ENCODE measurements at places on chromosomes 5 and 9. TPM values are rescaled to one million over a fixed set of nuclear protein-coding genes. Genes with fewer than 3 reads are reported as not detected.

ADAMTSL1 gene
- total RNA-seq = 45.2 TPM

ARHGEF37 gene
- 9.1 TPM for total RNA-seq

TMOD1 gene
- total RNA-seq = 0.49 TPM

IRX4 gene
- not detected for total RNA-seq

TMEM174 gene
- not detected for total RNA-seq

GABRA6 gene
- not detected for total RNA-seq

ACOT12 gene
- not detected for total RNA-seq

PCDHGB5 gene
- total RNA-seq = 3.9 TPM

BTNL3 gene
- total RNA-seq = not detected

TAF11L10 gene
- not detected for total RNA-seq

NRG2 gene
- 2.8 TPM for total RNA-seq

DNA sequence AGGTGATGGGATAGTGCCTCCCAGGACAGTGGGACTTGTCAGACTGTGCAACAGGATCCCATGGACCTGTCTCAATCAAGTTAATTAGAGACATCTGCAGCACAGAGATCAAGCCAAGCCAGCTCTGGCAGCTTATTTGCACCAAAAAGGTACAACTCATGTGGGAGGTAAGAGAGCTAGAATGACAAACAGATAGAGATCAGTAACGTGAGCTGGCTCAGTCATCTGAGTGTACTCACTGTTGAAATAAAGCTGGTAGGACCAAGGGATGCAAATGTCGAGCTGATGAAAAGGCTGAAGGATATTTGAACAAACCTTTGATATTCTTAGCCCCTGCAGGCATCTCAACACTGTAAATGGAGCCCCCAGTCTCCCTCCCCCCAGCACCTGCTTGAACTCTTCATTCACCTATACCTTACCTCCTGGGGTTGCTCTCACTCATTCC lies 198.1 kb downstream of the EFNA5 start:
- no peaks in the 10 kb centered on the region for H3K27me3 ChIP-seq
- DNase-seq = no peak
- no peak overlapping the region for H3K27ac ChIP-seq
- no peaks in the 10 kb centered on the region for H3K36me3 ChIP-seq
- peaks cover 42% of the 10 kb centered on the region for H3K4me1 ChIP-seq

- H3K36me3 ChIP-seq = peaks cover 24% of the 10 kb centered on the region
- no peak overlapping the region for H3K4me3 ChIP-seq
Observed at GRCh38 chr5:37391591-37391990, 12.5 kb downstream of the WDR70 start.

DNA sequence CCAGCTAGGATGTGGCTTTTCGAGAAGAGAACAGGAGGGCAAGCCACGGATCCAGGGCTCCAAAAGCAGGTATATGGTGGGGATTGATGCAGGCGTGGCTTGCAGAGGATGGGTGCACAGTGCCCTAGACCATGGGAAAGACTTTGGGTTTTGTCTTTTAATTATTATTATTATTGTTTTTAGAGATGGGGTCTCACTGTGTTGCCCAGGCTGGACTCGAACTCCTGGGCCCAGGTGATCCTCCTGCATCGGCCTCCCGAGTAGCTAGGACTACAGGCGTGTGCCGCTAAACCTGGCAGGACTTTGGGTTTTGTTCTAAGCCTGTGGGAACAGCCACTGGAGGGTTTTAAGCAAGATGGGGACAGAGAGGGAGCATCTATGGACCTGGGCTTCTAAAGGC lies 152.0 kb downstream of the GAPVD1 start:
- H3K27me3 ChIP-seq = no peaks in the 10 kb centered on the region
- DNase-seq = no peak
- no peaks in the 10 kb centered on the region for H3K36me3 ChIP-seq
- peaks cover 27% of the 10 kb centered on the region for H3K4me1 ChIP-seq
- H3K4me3 ChIP-seq = no peak overlapping the region
- no peak overlapping the region for H3K27ac ChIP-seq

- H3K36me3 ChIP-seq = no peaks in the 10 kb centered on the region
- no peak overlapping the region for H3K4me3 ChIP-seq
- DNase-seq = no peak
- H3K27ac ChIP-seq = no peak overlapping the region
- peaks cover 62% of the 10 kb centered on the region for H3K27me3 ChIP-seq
Observed at GRCh38 chr5:170614720-170615119, 110.9 kb downstream of the KCNIP1 start.

DNA sequence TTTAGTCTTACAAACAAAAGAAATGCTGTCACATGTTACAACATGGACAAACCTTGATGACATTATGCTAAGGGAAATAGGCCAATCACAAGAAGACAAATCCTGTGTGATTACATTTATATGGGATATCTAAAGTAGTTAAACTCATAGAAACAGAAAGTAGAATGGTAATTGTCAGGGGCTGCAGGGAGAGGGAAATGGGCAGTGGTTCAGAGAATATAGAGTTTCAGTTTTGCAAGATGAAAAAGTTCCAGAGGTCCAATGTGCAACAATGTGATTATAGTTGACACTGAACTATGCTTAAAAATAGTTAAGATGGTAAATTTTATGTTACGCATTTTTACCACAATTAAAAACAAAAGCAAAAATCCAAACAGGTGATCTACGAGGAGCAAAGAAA lies 265.5 kb downstream of the NDUFS4 start:
- no peak for DNase-seq
- no peak overlapping the region for H3K4me3 ChIP-seq
- H3K4me1 ChIP-seq = no peaks in the 10 kb centered on the region
- H3K27me3 ChIP-seq = no peaks in the 10 kb centered on the region
- H3K27ac ChIP-seq = no peak overlapping the region

GRCh38 chr5:117738571-117738970 lies 1163.9 kb upstream of the SEMA6A start:
- H3K4me1 ChIP-seq = peaks cover 14% of the 10 kb centered on the region
- H3K36me3 ChIP-seq = no peaks in the 10 kb centered on the region
- no peak for DNase-seq
- H3K27ac ChIP-seq = no peak overlapping the region

DNA sequence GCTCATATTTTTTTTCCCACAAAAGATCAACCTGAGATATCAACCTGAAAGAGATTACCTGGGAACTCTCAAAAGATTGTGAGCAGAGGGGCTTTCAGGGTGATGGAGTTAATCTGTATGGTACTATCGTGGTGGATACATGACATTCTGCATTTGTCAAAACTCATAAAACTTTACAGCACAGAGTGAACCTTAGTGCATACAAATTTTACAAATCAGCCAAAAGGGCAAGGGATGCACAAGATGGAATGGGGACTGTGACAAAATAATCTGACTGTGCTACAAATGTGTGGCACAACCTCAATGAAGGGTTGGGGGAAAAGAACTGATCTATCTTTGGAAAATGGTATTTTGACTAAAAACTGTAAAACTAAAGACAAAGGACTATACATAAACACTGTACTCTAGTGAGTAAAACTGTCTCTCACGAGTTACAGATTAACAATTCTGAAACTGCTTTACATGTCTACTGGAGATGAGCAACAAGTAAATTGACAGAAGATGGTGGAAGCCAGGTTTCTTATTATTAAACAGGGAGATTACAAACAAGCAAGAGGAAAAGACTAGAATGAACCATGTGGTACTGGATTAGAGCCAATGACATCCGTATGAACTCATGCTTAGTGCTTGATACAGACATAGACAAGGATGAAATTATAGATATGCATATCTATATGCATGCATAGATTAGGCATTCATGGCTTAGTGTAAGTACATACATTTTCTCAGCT lies 24.8 kb upstream of the RLN1 start:
- H3K36me3 ChIP-seq = peaks cover 7% of the 10 kb centered on the region
- no peak for DNase-seq
- H3K27ac ChIP-seq = no peak overlapping the region
- peaks cover 4% of the 10 kb centered on the region for H3K4me1 ChIP-seq

DNA sequence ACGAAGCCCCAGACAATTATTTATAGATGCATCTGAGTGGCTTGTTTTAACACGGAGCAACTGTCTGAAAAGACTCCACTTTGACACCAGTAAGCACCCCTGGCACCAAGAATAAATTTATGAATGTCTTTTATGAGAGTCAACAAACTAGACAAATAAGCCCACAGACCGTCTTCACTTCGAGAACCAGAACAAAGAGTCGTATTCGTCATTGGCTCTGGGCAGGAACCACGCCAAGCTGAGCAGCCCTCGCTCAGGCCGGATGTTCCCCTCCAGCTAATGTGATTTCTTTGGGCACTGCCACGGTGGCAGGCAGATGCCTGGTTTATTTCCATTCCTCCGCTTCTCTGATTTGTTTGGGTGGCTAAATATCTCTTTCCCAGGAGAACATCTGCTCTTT lies 91.9 kb upstream of the STC2 start:
- DNase-seq = no peak
- peaks cover 6% of the 10 kb centered on the region for H3K27me3 ChIP-seq
- no peaks in the 10 kb centered on the region for H3K4me1 ChIP-seq
- H3K4me3 ChIP-seq = no peak overlapping the region

DNA sequence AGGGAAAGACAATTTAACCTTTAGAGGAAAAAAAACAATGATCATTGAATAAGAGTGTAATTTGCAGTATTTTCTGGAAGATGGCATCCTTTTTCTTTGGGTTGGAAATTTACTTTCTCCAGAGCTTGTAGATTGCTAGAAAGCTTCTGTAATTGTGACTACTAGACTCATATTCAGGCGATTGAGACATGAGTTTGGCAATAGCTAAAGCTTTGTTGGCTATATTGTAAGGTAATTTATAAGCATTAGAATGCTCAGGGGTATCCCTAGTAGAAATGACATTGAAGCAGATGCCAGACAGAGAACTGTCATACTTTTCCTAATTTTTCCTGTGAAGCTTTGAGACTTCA lies 115.3 kb downstream of the UNC13B start:
- no peaks in the 10 kb centered on the region for H3K36me3 ChIP-seq
- no peaks in the 10 kb centered on the region for H3K4me1 ChIP-seq
- no peak overlapping the region for H3K4me3 ChIP-seq
- no peak for DNase-seq
- no peaks in the 10 kb centered on the region for H3K27me3 ChIP-seq
- no peak overlapping the region for H3K27ac ChIP-seq

GRCh38 chr9:133250741-133251170 lies 24.2 kb downstream of the ABO start:
- H3K36me3 ChIP-seq = no peaks in the 10 kb centered on the region
- H3K4me1 ChIP-seq = peaks cover 28% of the 10 kb centered on the region
- DNase-seq = no peak
- H3K4me3 ChIP-seq = peak overlapping the region; percentile 32
- peak overlapping the region; percentile 88 for H3K27ac ChIP-seq

GRCh38 chr9:79768194-79768593 lies 196.4 kb downstream of the TLE4 start:
- no peaks in the 10 kb centered on the region for H3K36me3 ChIP-seq
- H3K4me3 ChIP-seq = no peak overlapping the region
- H3K27ac ChIP-seq = no peak overlapping the region
- H3K27me3 ChIP-seq = peaks cover 16% of the 10 kb centered on the region

- no peaks in the 10 kb centered on the region for H3K27me3 ChIP-seq
- no peak for DNase-seq
- peaks cover 5% of the 10 kb centered on the region for H3K4me1 ChIP-seq
- H3K36me3 ChIP-seq = no peaks in the 10 kb centered on the region
Observed at GRCh38 chr5:108634617-108635288, 112.9 kb upstream of the FER start.

GRCh38 chr5:55603922-55604321 lies 69.2 kb upstream of the PLPP1 start:
- H3K27ac ChIP-seq = peak overlapping the region; percentile 75
- H3K27me3 ChIP-seq = no peaks in the 10 kb centered on the region
- no peak for DNase-seq
- peaks cover 45% of the 10 kb centered on the region for H3K4me1 ChIP-seq
- no peak overlapping the region for H3K4me3 ChIP-seq
- no peaks in the 10 kb centered on the region for H3K36me3 ChIP-seq

DNA sequence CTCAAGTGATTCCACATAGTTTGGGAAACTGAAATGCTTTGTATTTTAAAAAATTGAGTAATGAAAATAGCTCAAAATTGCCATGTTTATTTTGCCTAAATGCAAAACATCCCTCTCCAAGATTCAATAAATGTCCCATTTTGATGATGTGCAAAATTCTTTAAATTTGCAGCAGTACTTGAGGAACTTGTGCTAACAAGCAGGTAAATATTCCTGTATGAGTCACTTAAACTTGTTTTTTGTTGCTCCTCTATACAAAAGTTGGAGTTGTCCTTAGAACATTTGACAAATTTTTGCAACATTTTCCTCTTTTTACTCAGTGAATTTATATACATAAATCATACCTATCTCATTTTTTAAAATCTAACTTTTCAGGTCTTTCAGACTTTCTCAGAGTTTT lies 280.2 kb downstream of the CDH12 start:
- no peak overlapping the region for H3K4me3 ChIP-seq
- peaks cover 12% of the 10 kb centered on the region for H3K4me1 ChIP-seq
- no peak for DNase-seq
- no peaks in the 10 kb centered on the region for H3K36me3 ChIP-seq

DNA sequence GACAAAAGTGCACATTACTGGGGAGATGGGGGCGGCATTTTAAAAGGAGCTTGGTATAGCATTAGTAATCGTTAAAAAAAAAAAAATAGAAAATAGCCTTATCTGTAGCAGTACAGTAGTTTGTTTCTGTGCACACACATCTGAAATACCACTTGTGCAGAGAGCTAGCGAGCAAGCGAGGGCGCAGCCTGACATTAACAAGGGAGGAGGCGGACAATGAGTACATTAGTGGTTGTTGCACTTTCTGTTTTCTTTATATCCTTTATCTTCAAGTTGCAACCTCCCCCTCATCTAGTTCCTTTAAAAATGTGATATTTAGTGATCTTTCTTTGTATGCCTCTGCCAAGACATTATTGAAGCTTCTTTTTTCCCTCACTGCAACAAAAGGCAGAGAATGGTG lies 880 bp upstream of the PTPDC1 start:
- no peak overlapping the region for H3K4me3 ChIP-seq
- H3K36me3 ChIP-seq = peaks cover 13% of the 10 kb centered on the region
- no peaks in the 10 kb centered on the region for H3K27me3 ChIP-seq
- peaks cover 48% of the 10 kb centered on the region for H3K4me1 ChIP-seq
- no peak for DNase-seq
- peak overlapping the region; percentile 77 for H3K27ac ChIP-seq

GRCh38 chr5:176677209-176677939 lies 30.1 kb downstream of the TSPAN17 start:
- DNase-seq = no peak
- H3K27ac ChIP-seq = no peak overlapping the region
- H3K4me1 ChIP-seq = no peaks in the 10 kb centered on the region
- H3K4me3 ChIP-seq = no peak overlapping the region
- H3K27me3 ChIP-seq = peaks cover 55% of the 10 kb centered on the region

Measured in mesothelial cell of epicardium (in vitro differentiated cells).